ENCODE measurements at places on chromosomes 4 and X. TPM values are rescaled to one million over a fixed set of nuclear protein-coding genes. Genes with fewer than 3 reads are reported as not detected.

IL21 gene
- not detected for polyA plus RNA-seq

FRG2 gene
- polyA plus RNA-seq, result not detected

CDS1 gene
- polyA plus RNA-seq, result 222 TPM

SERPINA7 gene
- not detected for polyA plus RNA-seq

TRAM1L1 gene
- 12.1 TPM for polyA plus RNA-seq

IL2 gene
- not detected for polyA plus RNA-seq

AMTN gene
- polyA plus RNA-seq, result not detected

TRIM75 gene
- polyA plus RNA-seq, result not detected

EOLA2 gene
- 7.1 TPM for polyA plus RNA-seq

GLRB gene
- 222 TPM for polyA plus RNA-seq

MAGEA1 gene
- polyA plus RNA-seq, result not detected

SH3BP2 gene
- polyA plus RNA-seq, result 0.16 TPM

DDX3X gene
- polyA plus RNA-seq, result 117 TPM

CSN1S1 gene
- not detected for polyA plus RNA-seq

CLCN4 gene
- polyA plus RNA-seq, result 63.8 TPM

FAM47A gene
- polyA plus RNA-seq, result not detected

NR0B1 gene
- polyA plus RNA-seq, result not detected

ETDA gene
- polyA plus RNA-seq, result not detected

TNMD gene
- not detected for polyA plus RNA-seq

PTTG2 gene
- polyA plus RNA-seq, result not detected

CXCL11 gene
- not detected for polyA plus RNA-seq

KLF3 gene
- polyA plus RNA-seq, result 2.0 TPM

Measured in Purkinje cell (primary cell).